Smooth muscle cell of the umbilical artery (primary cell): ENCODE measurements at places on chromosomes 16 and 17. TPM values are rescaled to one million over a fixed set of nuclear protein-coding genes. Genes with fewer than 3 reads are reported as not detected.

The RRN3 gene
- 38.0 and 53.0 TPM in 2 replicates for total RNA-seq

The GSG1L gene
- total RNA-seq = not detected in 2 replicates

The CCDC40 gene
- total RNA-seq = 2.5 and 5.6 TPM in 2 replicates

The AOC3 gene
- 0.14 and 0.30 TPM in 2 replicates for total RNA-seq

The SOX8 gene
- under 0.01 and 0.14 TPM in 2 replicates for total RNA-seq

The SCIMP gene
- total RNA-seq = not detected in 2 replicates

The ZNF423 gene
- total RNA-seq = under 0.01 and 0.09 TPM in 2 replicates

The ADAD2 gene
- not detected in 2 replicates for total RNA-seq

The PDF gene
- 14.4 and 14.8 TPM in 2 replicates for total RNA-seq

The MAP2K6 gene
- total RNA-seq = 0.37 and 1.8 TPM in 2 replicates

The DYNLRB2 gene
- total RNA-seq = not detected in 2 replicates

The GUCY2D gene
- total RNA-seq = under 0.01 TPM in 1 of 2 replicates, not detected in the other

The TBC1D3 gene
- not detected in 2 replicates for total RNA-seq

The CCL7 gene
- total RNA-seq = 2.5 and 4.8 TPM in 2 replicates

The NME2 gene
- 450 and 894 TPM in 2 replicates for total RNA-seq

The CDK3 gene
- total RNA-seq = 2.7 and 5.2 TPM in 2 replicates

The PRKCA gene
- total RNA-seq = 19.6 and 59.8 TPM in 2 replicates

The TOM1L1 gene
- total RNA-seq = 22.0 and 33.7 TPM in 2 replicates

The NPIPB9 gene
- total RNA-seq = 3.6 and 4.6 TPM in 2 replicates

The PDILT gene
- not detected in 2 replicates for total RNA-seq

The ICAM2 gene
- 2.1 and 4.2 TPM in 2 replicates for total RNA-seq

The IRX6 gene
- total RNA-seq = not detected in 2 replicates

The MYH13 gene
- total RNA-seq = under 0.01 and 0.05 TPM in 2 replicates

The CHTF8 gene
- 36.8 and 67.8 TPM in 2 replicates for total RNA-seq

The USP32 gene
- total RNA-seq = 57.9 and 85.8 TPM in 2 replicates

The NPIPA5 gene
- total RNA-seq = 0.92 and 3.0 TPM in 2 replicates

The KCNH6 gene
- not detected in 2 replicates for total RNA-seq
